ENCODE measurements at places on chromosomes 3 and 15. TPM values are rescaled to one million over a fixed set of nuclear protein-coding genes. Genes with fewer than 3 reads are reported as not detected.

- DNase-seq = no peak
These were observed 2.2 kb upstream of the MASP1 start for GRCh38 chr3:187293516-187294430.

- no peak for DNase-seq
These were observed 187.3 kb upstream of the BCL6 start for GRCh38 chr3:187932530-187932929.

GRCh38 chr3:65352951-65353350 lies 665.2 kb upstream of the ADAMTS9 start:
- DNase-seq = no peak

DNA sequence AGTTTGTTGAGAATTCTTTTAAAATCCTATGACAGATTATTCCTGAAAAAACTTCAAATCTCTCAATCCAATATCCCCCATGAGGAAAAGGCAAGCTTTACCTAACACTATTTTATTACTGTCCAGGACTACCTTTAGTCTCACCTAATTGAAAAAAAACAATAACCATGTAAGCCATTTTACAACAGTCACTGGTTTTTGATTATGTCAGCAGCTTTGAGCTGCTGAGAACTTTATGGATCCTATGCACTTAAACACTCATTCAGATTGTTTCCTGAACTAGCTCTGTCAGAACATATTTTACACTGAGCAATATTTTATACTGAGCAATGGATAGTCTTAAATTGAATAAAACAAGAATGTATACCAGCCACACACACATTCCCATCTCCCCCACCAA lies 79.9 kb downstream of the ZBBX start:
- no peak for DNase-seq

DNA sequence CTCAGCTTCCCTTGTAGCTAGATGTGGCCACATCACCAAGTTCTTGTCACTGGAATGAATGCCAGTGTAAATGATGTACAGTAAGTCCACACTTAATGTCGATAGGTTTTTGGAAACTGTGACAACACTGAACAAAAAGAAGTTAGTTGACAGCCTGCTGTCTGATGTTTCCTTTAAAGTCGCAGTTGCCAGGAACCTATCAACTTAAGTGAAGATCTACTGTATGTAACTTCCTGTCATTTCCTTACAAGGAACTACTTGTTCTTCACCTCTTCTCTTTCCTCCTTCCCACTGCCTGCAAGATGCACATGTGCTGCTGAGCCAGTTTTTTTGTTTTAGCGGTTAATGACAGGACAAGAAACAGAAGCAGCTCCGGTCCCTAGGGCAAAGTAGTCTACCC lies 44.6 kb downstream of the HDGFL3 start:
- DNase-seq = no peak

DNA sequence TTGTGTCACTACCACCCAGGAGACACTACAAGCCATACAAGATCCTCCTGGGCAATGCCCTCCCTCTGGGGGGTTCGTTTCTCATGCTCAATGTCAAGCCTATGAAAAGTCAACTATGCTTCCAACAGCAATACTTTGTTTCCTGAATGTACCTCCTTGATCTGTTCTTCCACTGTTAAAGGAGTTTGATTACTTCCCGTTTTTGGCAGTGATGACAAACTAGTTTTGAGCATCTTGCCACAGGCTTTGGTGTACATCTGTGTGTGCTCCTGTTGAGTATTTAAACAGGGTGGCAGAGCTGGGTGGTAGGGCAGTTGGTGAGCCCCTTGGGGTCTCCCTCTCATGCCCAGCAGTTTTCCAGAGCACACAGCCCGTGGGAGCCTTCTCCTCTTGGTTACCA lies 81.4 kb downstream of the IL12A start:
- DNase-seq = no peak

DNA sequence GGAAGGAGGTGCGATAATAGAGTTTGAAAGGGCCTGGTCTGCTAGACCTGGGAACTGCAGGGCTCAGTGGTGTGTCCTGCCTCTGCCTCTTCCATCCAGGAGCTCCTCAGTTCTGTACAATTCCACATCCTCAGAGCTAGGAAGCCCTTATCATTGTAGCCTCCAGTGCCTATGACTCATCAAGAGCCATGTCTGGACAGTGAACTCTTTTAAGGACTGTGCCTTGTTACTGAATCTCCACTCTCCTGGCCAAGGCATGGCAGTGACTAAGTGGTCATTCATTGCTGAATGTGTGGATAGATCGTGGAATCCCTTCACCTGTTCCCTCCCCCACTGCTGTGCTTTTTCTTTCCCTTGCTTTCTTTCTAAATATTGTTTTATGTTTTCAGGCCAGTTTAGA lies 2.9 kb downstream of the TIMP4 start:
- DNase-seq = peak; percentile 78

- DNase-seq = no peak
These were observed 21.7 kb downstream of the TMEM43 start for GRCh38 chr3:14146381-14147065.

DNA sequence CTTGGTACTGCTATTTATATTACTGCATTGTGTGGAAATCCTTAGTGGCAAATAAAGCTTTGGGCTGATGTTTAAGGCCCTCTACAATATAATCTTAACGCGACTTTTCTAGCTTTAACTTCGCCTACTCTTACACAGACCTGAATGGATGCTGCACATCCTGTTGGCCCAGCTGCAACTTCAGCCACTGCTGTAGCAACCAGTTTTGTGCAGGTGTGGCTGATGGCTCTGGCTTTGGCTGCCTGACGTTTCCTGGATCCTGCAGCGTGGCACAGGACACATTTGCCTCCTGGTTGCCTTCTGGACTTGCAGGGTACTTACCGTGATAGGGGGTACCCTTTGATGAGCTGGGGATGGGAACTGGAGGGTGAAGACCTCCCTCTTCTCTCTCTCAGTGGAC lies 20.2 kb upstream of the ERICH6 start:
- no peak for DNase-seq

GRCh38 chr15:101221902-101222301 lies 29.9 kb downstream of the CHSY1 start:
- DNase-seq = no peak

- DNase-seq = no peak
These were observed 60.3 kb upstream of the IQSEC1 start for GRCh38 chr3:13133471-13133981.

DNA sequence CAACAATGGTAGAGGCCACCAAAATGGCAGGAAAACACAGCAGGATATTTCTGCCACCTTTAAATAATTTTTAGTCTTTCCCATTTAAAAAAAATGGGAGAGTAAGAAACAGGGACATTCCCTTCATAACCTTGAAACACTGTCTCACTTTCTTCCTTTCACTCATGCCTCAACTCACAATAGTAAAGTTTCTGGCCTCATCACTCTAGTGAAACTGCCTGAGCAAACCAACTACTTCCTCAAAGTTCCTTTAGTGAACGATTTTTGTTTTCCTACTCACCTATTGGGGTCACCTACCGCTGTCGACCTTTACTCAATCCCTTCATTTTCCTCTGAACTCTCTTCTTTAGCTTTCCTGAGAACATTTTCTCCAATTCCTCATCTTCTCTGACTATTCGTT lies 33.0 kb downstream of the SHC4 start:
- DNase-seq = no peak

DNA sequence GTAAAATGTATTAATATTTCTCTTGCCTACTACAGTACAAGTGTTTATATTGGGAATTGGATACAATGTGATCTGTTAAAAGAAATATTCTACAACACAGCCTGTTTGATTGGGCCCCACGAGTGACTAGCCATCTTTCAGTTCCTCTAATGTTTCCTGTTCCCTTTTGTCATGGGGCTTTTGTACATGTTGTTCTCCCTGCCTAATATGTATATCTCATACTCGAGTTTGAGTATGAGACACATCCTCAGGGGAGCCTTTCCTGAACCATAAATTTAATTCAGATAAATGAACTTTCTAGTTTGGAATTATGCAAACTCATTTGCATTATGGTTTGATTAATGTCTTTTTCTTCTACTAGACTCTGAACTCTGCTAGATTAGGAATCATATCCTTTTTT lies 65.5 kb downstream of the MEF2A start:
- peak; percentile 6 for DNase-seq

DNA sequence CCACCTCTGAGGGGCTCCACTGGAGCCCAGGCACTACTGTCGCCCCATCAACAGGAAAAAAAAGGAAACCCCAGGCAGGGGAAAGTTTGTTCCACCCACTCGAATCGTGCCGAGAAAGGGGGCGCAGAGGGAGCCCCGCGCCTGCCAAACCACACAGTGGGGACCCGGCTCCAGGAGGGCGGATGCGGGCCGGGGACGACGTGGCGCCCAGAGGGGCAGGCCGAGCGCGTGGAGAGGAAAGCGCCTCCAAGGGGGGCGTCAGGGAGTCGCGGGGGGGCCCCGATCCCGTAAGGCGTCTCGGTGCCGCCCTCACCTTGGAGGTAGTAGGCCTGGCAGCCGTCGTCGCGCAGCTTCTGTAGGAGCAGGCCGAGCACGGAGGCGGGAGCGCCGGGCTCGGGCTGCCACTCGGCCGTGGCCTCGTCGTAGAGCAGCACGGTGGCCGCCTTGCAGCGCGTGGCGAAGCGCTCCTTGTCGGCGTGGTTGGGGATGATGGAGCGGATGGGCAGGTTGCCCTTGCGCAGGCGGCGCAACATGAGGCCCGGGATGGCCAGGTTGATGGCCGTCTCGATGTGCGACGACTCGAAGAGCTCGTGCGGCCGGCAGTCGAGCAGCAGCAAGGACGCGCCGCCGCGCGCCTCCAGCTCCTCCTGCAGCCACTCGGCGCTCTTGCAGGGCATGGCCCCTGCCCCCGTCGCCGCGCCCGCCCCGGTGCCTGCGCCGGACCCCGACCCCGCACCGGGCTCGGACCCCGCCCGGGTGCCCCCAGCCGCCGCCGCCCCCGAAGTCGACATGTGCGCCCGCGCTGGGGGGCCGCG lies 627 bp downstream of the DUSP7 start:
- DNase-seq = peak; percentile 53

DNA sequence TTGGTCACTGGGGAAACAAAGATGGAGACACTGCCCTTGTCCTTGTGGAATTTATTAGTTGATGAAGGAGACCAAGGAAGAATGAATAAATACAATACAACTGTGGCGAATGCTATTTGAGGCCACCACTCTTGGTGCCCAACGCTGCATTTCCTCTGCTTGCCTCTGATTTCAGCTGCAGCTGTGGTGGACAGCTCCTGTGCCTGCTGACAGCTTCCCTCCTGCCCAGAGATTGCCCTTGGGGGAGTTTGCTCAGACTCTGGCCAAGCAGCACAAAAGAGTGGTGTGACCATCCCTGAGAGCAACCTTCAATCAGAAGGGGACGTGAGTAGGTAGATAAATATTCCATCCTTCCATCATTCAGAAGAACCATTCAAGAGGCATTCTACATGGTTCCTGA lies 64.6 kb upstream of the FHIT start:
- no peak for DNase-seq

DNA sequence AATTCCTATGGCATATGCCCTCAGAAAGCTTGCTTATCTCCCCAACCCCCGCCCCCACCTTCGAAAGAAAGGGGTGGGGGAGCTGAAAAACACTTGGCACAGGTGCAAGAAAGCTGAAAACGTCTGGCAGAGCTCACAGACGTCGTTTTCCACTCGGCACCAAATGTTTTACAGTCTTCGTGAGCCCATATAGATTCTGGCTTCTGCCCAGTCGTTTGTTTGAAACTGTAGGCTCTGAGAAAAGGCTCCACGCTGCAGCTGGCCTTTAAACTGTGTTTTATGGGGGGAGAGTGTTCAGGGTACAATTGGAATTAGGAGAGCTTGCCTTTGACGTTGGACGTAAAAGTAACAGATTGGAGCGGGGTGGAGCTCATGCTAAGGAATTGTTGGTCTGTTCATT lies 130.3 kb downstream of the MDFIC2 start:
- DNase-seq = no peak

DNA sequence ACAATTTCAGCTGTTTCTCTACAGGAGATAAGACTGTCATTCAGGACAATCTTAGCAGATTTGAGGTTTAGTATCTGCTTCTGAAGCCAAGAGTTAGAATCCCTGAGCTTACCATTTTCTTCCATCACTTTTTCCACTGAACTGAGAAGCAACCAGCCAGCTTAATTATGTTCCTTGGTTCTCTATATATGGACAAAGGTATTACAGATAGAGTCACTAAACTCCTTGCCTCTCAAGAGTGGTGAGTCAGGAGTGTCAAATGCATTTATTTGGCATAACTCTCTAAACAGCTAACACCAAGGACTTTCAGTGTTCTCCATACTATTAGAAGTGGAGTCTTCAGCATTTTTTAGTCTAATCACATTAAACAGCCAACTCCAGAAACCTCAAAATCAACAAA lies 239.3 kb downstream of the ALCAM start:
- DNase-seq = peak; percentile 61

DNA sequence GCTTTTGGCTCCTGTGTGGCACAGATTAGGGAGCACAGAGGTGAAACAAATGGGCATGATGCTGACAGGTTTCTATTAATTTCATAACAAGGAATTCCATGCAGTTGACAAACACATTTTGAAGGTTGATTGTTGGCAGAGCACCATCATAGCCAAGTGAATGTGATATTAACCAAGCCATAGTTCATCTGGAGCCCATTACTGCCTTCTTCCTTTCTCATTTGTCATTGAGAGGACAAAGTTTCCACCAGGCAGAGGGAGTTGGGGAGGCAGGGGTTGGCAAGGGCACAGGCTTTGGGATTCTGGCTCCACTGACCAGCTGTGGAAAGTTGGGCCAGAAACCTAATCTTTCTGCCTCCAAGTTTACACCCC lies 325.2 kb downstream of the MFSD1 start:
- DNase-seq = no peak

Gene WDR5B
- total RNA-seq = 4.7 TPM

Gene CYP1A2
- not detected for total RNA-seq

Gene BLM
- total RNA-seq = 14.9 TPM

Gene PTH1R
- 1.2 TPM for total RNA-seq

Gene ALDH1L1
- total RNA-seq = not detected

Gene ZNF280D
- 53.5 TPM for total RNA-seq

Gene SLC15A2
- total RNA-seq = 0.06 TPM

Gene ACP3
- total RNA-seq = 0.80 TPM

Gene ADAMTS17
- total RNA-seq = 0.11 TPM

Measured in LHCN-M2 (cell line).